ENCODE measurements at places on chromosomes 16 and 17.

- DNase-seq: peak; percentile 33
These were observed 119.6 kb downstream of the SPAG9 start for GRCh38 chr17:51000835-51001638.

GRCh38 chr16:83130039-83130438 lies 503.3 kb downstream of the CDH13 start:
- no peak for DNase-seq

DNA sequence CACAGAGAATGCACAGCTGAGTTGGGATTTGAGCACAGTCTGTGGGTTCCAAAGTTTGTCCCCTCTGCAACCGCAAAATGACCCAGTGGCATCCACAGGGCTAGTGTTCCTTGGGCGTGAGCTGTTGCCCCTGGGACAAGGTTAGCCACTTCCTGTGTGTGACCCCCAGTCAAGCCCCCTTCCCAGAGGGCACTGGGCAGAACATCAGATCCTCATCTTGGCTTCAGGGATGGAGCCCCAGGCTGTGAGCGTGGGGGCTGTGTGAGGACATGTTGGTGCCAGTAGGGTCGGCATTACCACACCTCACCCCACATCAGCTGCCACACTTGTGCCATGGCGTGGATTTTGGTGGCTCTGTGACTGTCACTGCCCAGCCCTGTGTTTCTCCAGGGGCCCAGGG lies 55.3 kb downstream of the USP22 start:
- DNase-seq: no peak

DNA sequence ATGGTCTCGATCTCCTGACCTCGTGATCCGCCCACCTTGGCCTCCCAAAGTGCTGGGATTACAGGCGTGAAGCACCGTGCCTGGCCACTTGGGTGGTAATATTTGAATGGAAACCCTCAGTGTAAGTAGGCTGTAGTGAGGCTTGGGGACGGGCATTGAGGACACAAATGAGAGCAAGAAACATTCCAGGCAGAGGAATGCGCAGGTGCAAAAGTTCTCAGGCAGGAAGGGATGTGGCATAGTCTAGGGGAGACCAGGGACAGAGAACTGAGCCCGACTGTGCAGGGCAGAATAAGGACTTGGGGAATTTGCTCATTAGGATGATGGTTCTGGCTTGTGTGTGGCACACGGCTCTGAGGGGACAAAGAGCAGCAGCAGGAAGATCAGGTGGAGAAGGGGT lies 54.8 kb downstream of the GRB2 start:
- no peak for DNase-seq

DNA sequence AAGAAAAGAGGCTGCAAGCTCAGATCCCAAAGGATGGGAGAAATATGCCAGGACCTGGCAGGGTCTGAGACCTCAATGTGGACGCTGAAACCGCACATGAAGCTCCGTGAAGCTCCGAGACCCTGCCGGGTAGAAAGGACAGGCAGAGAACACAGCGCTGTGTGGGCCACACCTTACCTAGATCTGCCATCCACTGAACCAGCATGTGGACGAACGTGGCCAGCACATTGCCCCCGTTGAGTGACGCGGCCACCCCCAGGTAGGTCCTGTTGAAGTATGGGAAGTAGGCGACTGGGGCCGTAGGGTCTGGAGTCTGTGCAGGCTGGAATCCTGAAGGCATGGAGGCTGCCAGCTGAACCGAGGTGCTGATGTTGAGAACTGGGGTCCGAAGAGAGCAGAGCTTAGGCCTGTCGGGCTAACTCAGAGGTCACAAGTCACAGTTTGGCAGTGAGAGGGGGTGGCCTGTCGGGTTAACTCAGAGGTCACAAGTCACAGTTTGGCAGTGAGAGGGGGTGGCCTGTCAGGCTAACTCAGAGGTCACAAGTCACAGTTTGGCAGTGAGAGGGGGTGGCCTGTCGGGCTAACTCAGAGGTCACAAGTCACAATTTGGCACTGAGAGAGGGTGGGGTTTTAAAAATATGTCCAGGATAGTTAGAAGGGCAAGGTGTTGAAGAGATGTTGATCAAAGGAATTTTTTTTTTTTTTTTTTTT lies 6.1 kb upstream of the TRPV1 start:
- DNase-seq: no peak
